ENCODE measurements at places on chromosomes 6 and 20.
A peak's percentile ranks its signal among the peaks of the same experiment; 100 is the strongest.

GRCh38 chr6:100614386-100614785, 149.7 kb upstream of the SIM1 start:
- H3K27me3 ChIP-seq, result no peaks in the 10 kb centered on the region
- no peaks in the 10 kb centered on the region for H3K4me1 ChIP-seq
- no peak overlapping the region for H3K27ac ChIP-seq
- H3K4me3 ChIP-seq, result no peak overlapping the region
- no peak for DNase-seq

DNA sequence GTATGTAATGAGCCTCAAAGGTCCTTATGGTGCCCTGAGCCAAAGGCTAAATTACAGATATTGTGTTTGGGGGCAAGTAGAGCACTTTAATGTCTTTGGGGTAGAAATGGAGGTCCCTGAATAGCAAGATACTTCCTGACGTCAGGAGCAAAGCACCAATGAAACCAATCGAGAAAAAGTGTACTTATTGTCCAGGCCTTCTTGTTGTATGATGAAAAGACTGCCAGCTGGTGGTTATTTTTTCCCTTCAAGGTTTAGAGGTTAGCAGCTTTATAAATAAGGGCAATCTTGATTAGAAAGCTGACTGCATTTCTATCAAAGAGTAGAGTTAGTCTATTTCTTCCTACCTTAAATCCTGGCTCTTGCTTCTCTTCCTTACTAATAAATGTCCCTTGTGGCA, 76.1 kb upstream of the HSF2 start:
- no peak overlapping the region for H3K27ac ChIP-seq
- H3K36me3 ChIP-seq, result no peaks in the 10 kb centered on the region
- no peaks in the 10 kb centered on the region for H3K27me3 ChIP-seq
- no peaks in the 10 kb centered on the region for H3K4me1 ChIP-seq
- peak overlapping the region; percentile 58 for H3K4me3 ChIP-seq
- DNase-seq, result no peak

DNA sequence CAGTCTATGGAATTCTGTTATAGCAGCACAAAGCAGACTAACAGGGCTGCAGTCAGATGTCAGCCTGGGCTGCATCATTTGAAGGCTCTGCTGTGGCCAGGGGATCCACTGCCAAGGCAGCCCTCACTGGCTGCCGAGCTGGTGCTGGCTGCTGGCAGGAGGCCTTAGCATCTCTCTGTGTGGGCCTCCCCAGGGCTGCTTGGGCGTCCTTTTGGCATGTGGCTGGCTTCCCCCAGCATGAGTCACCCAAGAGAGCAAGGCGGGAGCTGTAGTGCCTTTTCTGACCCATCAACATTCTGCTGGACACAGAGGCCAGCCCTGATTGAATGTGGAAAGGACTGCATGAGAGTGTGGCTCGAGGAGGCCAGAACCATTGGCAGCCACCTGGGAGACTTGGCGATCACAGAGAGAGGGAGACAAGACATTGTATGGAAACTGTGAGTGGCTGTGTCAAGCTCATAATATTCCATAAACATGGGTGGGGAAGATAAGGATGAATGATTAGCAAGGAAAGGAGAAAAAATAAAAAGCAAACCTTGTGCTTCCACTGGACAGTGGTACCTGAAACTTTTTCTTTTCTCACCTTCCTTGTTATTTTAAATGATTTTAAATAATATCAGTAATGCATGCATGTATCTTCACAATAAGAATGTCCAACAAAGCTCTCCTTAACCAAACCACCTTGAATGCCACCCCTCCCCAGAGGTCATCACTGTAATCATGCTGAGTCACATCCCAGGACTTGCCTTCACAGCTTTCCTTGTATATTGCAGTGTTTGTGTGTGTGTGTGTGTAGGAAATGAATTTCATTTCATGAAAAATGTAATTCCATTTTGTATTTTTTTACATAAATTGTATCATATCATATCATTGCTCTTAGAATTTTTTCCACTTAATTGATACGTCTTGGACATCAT, 55.0 kb upstream of the VSX1 start:
- no peak overlapping the region for H3K4me3 ChIP-seq
- no peaks in the 10 kb centered on the region for H3K4me1 ChIP-seq
- peaks cover 3% of the 10 kb centered on the region for H3K27me3 ChIP-seq

DNA sequence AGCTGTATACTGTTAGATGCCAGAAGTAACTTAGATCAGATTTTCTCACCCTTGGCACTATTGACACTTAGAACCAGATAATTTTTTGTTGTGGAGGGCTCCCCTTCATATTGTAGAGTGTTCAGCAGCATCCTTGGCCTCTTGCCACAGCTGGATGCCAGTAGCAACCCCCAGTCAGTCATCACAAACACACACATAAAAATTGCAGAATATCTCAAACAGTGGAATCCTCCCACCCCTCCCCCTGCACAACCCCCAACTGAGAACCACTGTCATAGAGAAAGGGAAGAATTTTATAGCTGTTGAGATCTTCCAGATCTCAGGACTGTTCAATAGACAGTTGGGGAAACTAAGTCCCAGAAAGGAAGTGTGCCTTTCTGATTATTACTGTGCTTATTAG, 81.2 kb upstream of the VSTM2L start:
- no peak overlapping the region for H3K4me3 ChIP-seq
- no peaks in the 10 kb centered on the region for H3K36me3 ChIP-seq
- H3K4me1 ChIP-seq, result no peaks in the 10 kb centered on the region
- H3K27me3 ChIP-seq, result no peaks in the 10 kb centered on the region
- no peak for DNase-seq
- H3K27ac ChIP-seq, result no peak overlapping the region
